ENCODE measurements at places on chromosomes 7 and 10.

GRCh38 chr10:66842371-66842770 is 83.5 kb upstream of the LRRTM3 start:
- DNase-seq = no peak

DNA sequence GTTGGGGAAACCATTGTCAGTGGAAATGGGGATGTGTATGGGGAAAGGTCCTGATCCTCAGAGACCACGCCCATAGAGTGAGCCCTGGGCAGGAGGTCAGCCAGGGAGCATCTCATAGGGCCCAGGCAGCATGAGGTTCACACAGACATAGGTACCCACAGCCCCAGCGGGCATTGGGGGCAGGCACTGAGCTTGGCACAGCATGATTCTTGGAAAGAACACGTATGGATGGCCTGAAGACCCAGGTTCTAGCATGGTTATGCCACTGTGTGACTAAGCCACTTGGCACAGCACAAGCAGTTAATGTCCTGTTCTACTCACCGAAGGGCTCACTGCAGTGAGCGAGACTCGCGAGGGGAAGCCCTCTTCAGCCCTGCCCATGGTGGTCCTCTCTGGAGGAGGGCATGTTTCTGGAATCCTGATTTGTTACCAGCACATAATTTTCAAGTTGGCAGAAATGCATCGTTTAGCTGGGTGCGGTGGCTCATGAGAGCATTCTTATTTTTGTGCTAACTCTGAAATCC is 125.2 kb downstream of the UBE2H start:
- DNase-seq = no peak

DNA sequence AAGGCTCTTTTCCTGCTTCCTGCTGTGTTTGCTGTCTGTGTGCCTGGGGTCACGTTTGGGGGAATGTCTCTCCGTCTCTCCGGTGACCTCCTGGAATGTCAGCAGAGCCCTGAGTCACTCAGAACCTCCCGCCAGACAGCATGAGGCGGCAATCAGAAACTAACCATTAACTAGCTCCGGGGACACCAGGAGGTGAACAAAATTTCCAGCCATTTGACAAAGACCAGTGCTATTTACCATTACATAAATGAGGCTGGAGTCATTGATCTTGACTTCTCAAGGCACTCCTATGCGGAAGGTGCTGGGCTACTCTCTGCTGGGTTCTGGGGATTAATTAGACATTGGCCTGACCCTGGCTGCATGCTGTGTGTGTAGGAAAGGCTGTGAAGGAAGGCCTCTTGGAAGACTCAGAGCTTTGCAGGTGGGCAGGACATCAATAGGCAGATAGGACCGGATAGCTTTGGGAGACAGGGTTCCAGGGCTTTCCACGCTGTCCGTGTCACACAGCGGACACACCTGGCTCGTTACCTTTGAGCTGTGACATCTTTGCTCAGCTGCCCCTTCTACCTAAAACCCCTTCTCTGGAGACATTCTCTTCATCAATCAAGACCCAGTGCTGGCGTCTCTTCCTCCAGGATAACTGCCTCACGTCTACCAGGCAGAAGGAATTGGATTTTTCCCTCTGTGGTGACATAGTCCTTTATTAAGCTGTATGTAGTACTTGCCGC is 77.0 kb downstream of the PFKFB3 start:
- DNase-seq = peak; percentile 71

DNA sequence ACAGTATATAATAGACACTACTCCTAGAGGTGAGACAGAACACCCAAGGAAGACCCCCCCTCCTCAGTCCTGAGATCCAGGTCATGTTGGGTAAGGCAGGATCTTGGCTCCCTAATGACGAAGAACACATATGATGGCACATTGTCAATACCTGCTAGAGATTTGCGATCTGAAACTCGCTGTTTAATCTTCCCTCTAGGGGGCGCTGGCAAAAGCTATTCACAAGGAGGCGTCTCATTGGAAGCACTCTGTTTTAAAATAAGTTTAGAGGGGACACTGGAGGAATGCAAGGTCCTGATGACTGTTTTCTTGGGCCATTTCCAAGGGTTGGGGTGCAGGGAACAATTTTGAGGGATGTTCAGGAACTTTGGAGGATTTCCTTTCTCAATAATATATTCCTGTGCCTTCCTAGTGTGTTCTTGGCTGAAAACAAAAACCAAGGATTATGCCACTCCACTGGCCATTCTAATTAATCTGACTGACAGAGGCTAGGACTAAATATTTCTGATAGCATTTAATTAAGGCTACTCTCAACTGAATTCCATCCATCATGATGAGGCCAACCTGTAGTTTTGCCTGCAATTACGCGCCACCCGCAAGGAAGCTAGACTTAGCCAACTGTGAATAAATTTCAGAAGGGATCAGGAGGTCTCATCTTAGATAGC is 1013.8 kb upstream of the MBL2 start:
- no peak for DNase-seq

- DNase-seq = peak; percentile 30
Measured at GRCh38 chr10:131885391-131886165, 15.2 kb upstream of the PPP2R2D start.

GRCh38 chr10:11403116-11403515 is 208.3 kb downstream of the USP6NL start:
- no peak for DNase-seq

- DNase-seq = peak; percentile 83
Measured at GRCh38 chr7:151459726-151460473, 20.0 kb upstream of the CRYGN start.

DNA sequence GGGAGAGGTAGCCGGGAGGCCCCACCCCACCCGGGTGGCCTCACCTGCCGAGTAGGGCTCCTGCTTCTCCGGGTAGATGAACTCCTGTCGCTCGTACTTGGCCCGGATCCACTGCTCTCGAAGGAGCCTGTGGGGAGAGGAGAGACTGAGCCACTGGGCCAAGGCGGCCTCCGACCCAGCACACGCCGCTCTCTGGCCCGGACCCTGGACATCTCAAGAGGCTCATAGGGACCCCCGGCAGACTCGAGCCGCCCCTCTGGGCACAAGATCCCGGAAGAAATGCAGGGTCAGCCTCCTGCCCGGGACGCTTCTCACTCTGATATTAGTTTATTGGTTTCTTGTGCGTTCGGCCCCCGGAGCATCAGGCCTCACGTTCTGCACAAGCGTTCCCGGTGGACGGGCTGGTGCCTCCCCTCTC is 34.5 kb downstream of the ADAP1 start:
- no peak for DNase-seq

GRCh38 chr7:23960361-23960760 is 250.3 kb downstream of the STK31 start:
- DNase-seq = no peak

DNA sequence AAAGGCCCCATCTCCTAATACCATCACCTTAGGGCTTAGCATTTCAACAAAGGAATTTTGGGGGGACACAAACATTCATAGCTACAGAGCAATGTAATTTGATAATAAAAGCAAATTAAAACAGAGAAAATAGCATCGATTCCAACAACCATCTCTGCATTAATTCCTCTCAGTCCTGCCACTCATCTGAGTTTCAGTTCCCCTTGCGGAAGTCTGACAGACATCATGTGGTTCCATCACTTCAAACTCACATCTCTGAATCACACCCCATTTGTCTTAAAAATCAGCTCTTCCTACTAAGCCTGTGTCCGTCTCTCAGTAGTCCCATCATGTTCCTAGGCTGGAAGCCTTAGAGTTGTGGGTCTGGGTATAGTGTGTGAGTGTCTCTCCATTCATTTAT is 3.6 kb downstream of the ADCK2 start:
- DNase-seq = no peak
